Neural crest cell (in vitro differentiated cells): ENCODE measurements at places on chromosomes 3 and 15.
A peak's percentile ranks its signal among the peaks of the same experiment; 100 is the strongest.

- DNase-seq: no peak
These were observed 11.9 kb upstream of the ARHGEF3 start for GRCh38 chr3:56813653-56813960.

- no peak for DNase-seq
These were observed 2.1 kb upstream of the SMCO1 start for GRCh38 chr3:196517162-196517800.

- DNase-seq: no peak
These were observed 33.2 kb upstream of the ZDHHC23 start for GRCh38 chr3:113914646-113915045.

- DNase-seq: no peak
These were observed 14.5 kb upstream of the TOP2B start for GRCh38 chr3:25679166-25679565.

DNA sequence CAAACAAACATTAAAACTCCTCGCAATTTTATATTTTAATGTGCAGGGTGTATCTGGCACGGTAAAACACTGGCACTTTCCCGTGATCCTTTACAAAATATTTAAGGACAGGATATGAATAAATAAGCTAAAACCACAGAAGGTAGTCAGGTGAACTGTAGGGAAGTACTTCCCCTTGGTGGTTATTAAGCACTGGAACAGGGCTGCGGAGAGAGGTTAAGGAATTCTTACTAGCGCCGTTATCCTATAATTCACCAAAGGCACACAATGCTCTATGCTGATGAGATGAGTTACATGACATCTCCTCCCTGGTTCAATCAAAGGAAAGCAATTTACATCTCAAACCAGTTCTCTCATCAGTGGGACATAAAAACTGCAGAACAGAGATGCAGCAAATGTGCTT is 289.8 kb downstream of the ZBTB20 start:
- no peak for DNase-seq

DNA sequence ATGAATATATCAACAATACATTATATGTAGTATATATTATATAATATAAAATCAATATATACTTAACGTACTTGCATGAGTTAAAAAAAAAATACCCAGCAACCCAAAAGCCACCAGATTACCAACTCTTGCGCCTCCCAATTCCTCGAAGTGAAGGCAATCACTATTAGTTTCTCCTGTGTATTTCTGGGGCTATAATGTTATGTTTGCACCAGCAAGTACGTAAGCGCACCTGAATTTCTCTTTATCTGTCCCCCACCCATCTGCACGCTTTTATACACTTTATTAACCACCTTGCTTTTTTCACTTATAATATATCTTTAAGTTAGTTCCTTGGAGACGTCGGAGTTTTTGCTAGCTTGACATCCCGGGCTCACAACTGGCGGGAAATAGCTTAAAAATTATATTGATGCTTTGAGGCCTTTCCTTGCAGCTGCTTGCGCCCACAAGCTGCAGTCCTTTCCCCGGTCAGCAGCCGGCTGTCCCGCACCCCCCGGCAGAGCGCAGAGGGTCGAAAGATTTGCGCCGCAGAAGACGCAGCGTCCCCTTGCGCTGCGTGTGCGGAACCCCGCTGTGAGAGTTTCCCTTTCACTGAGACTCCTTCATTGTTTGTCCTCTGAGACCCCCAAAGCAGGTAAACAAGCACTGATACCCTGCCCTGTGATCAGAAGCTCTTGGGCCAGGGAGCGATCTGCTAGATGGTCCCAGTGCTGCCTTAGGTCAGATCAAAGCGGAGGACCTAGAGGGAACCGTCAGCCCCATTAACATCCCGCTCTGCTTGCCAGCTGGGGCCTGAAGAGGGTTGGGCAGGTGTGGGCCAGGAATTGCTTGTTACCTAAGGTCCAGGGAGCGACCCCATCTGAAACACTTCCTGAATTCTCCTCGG is 8.9 kb upstream of the EOMES start:
- no peak for DNase-seq

DNA sequence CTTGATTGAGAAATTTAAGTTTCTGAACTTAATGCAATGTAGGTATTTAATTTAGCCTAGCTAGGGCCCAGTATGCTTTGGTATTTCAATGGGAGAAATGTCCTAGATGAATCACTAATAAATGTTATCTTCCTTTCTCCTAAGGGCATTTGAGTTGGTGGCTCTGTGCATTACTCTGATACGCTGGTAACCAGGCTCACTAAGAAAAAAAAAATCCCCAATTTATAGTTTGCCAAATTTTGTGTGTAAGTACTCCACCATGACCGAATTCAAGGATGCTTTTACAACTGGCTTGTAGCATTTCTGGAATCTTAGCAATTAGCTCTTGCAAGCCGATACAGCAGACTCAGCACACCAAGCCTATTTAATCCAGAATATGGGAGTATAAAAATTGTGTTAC is 94.6 kb upstream of the LPP start:
- no peak for DNase-seq

DNA sequence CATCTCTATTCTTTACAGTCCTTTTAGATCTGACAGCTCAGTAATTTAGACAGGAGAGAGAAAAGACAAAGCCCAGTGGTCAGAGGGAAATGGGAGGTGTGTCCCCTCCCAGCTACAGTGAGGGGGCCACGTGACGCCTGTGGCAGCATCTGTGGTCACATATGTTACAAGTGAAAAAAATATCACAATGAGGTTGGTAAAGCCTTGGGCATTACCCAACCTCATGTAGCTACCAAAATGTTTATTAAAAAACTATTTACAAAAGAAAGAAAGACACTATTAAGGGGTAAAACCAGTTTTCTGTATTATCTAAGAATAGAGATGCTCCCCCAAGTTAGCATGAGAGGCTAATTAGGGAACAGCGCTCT is 42.9 kb upstream of the PLCL2 start:
- no peak for DNase-seq

DNA sequence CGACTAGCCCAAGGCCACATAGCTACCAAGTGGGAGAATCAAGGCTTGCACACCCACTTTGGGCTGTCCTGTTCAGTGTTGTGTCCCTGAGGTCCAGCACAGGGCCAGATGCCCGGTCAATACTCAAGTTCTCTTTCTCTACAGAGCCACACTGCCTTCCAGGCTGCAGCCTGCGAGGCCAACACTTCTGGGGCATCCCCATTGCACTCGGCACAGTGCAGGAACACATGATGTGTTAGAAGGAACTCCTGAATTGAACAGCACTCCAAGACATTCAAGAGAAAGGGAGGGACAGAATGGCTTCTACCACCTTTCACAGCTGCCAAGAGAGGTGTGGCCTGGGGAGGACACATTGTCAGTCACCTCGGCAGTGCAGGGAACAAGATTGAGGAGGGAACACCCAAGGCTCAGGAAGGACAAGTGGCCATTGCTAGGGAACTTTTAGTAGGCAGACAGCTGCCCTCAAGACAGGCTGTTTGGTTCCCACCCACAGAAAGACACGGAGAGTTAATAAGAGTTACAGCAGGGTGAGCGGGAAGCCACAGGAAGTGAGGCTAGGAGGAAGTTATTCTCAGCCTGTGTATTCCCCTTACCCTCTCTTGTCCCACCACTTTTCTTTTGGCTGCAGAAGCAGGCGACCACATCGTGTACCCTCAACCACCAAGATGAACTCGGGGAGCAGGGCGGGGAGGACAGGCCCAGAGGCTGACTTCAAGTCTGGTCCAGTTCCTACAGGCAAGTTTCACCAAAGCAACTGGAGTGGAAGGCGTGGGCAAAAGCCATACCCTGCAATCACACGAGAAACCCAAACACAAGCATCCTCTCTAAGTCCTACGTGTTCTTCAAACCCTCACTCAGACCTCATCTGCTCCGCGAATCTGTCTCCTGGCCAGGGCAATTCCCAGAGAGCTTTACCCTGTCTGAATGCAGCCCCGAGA is 69.4 kb downstream of the SRGAP3 start:
- no peak for DNase-seq

DNA sequence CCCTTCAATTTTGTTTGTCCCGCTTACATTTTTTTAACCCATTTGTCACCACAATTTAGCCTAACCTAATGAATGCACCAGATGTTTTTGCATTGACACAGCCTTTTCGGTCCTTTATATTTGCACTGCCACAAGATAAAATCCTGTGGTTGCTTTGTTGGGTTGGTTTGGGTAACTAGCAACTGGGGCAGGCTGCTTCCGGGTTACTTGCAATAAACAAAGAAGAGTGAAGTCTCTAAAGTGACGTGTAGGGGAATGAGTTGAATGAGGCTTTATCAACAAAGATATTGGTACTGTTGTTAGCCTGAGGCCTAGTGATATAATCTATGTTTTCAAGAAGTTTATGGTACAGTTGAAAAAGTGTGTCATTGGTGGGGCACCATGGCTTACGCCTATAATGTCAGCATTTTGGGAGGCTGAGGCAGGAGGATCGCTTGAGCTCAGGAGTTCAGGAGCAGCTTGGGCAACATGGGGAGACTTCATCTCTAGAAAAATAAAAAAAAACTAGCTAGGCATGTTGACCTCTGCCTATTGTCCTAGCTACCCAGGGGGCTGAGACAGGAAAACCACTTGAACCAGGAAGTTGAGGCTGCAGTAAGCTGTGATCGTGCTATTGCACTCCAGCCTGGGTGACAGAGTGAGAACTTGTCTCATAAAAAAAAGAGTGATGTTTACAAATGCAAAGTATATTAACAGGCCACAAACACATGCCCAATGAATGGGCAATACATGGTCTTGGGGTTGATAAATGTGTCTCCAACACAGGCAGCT is 121.8 kb downstream of the OXSM start:
- no peak for DNase-seq

DNA sequence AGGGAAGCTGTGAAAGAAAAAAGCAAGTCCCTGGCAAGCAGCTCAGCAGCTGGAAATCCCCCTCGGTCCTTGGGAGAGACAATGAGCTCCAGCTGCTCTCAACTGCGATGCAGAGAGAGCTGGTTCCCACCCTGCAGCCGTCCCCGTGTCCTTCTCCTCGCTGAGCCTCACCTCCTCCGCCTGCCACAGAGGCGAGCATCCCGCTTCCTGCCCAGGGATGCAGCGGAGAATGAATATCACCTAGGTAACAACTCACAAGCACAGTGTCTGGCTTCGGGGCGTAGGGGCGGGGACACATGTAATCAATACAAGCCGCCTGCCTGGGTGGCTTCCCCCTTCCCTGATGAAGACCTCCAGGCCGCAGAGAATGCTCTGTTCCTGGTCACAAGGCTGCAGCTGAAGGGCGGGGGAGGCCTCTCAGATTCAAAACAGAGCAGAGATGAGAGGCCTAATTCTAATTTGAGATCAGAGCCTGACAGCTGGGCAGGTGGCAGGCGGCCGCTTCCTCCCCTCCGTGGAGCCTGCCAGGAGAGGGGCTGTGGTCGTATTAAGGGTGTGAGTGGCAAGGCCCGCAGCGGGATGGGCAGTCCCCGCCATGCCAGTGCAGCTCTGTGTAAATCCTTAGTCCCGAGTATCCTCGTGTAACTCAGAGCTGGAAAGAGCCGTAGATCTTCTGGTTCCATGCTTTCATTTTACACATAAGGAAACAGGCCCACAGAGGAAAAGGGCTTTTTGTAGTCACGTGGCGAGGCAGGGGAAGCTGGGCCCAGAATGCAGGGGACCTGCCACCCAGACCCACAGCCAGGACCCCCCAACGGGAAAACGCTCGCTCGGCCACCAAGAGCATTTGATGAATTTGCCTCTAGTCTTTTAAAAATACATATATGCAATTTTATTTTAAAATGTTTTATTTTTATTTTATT is 24.3 kb downstream of the ZDHHC19 start:
- DNase-seq: peak; percentile 45

DNA sequence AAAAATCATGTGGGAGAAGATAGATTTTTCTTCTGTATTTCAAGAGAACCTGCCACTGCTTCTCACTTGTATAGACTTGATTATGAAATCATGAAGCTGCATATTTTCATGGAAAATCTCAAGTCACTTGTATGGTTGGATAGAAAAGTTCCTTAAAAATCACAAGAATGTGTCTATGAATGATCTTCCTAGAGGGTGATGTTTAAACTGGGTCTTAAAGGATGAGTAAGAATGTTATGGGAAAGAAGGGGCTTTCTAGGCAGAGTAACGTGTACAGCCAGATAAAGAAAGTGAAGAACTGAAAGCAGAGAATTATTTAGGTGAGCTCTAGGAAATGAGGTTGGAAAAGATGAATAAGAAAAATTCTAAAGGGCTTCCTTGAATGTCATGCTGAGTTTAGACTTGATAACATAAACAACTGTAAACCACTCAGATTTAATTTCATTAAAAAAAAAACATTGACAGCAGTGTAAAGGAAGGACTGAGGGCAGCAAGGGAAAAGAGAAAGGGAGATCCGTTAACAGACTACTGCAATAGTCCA is 5.0 kb downstream of the CD47 start:
- DNase-seq: no peak

DNA sequence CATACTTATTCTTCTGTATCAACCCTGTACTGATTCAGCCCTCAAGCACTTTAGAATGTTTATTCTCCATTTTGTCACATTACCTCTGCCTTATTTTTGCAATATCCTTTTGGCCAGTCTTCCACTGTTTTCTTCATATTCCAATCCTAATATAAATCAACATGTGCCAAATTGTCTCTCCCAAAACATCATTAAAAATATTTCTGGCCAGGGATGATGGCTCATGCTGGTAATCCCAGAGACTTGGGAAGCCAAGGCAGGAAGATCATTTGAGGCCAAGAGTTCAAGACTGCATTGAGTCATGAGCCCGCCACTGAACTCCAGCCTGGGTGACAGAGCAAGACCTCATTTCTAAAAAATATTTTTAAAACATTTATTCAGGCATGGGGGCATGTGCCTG is 641.4 kb upstream of the CBLB start:
- DNase-seq: no peak

GRCh38 chr3:137304313-137305056 is 346.7 kb downstream of the IL20RB start:
- no peak for DNase-seq

DNA sequence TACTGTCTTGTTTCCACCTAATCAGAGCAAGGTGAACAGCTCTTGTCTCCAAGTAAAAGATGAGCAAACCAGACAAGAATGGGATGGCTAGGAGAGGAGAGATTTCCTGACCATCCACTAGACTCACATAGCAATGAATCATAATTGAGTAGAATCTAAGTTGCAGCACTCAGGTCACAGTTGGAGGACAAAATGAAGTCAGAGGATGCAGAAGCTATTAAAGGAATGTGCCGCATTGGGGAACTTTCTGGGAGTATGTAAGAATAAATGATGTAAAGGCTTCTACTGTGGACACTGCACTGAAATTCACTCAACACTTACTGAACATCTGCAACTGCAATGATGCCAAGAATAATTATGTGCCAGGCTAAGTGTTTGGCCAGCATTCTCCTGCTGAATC is 217.4 kb upstream of the WNT5A start:
- DNase-seq: no peak

DNA sequence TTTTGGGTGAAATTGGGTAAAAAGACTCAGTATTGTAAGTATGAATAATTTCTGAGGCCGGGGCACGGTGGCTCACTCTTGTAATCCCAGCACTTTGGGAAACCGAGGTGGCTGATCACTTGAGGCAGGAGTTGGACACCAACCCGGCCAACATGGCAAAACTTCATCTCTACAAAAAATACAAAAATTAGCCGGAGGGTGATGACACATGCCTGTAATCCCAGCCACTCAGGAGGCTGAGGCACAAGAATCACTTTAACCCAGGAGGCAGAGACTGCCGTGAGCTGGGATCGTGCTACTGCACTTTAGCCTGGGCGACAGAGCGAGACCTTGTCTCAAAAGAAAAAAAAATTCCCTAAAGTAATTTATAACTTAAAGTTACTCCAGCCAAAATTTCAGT is 162.2 kb downstream of the APBA2 start:
- no peak for DNase-seq

- no peak for DNase-seq
These were observed 113.3 kb downstream of the RYR3 start for GRCh38 chr15:33424025-33424424.

GRCh38 chr15:98003996-98004395 is 43.5 kb downstream of the ARRDC4 start:
- DNase-seq: no peak
